Omental fat pad (tissue), 4 donors: ENCODE measurements at places on chromosomes 12 and 14.

DNA sequence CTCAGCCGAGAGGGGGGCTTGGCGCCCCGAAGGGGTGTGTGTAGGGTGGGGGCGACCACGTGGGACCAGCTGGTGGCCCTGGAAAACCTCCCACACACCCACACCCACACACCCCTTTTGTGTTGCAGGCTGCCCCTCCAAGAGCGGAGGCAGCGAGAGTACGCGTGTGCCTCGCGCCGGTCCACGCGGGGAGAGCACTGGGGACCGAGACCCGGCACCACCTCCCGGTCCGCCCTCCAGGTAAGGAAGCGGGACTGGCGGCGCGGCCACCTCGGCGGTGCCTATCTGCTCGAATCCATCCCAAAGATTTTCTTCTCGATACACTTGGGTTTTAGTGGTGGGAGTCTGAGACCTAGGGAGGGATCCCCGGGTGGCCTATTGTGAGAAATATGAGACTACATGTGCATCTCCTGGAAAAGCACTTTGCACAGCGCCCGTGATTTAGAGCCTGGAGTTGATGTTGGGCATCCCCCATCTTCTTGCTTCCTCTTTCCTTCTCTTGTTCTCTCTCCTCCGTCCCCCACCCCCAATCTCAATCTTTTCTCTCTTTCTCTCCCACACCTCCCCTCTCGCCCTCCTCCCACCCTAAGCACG lies 393 bp downstream of the SYT1 start:
- no peak for DNase-seq

GRCh38 chr12:48615681-48616080 lies 45.8 kb upstream of the LALBA start:
- no peak for DNase-seq

DNA sequence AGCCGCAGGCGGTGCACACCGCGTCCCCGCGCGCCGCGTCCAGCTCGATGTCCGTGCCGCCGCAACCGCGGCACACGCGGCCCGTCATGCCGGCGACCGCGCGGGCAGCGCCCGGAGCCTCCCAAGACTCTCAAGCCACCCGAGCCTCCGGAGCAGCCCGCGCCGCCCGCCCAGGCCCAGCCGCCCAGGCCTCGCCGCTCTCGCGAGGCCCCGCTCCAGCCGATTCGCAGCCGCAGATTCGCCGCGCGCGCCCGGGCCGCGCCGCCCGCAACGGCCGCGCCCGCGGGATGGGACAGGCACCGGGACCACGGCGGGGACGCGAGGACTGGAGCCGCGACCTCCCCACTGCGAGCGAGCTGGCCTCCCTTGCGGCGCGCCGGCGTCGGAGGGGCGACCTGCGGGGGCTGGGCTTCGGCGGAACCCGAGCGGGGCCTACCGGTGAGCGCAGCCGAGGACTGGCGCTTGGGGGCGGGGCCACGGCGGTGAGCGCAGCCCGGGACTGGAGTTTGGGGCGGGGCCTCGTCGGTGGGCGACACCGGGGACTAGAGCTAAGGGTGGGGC lies at the start of gene BRF1:
TSS of gene BRF1 (minus strand) at position 460 of the 561 bp plus-strand sequence. CDS start at position 88, 372 bp downstream.
- peak; percentile 73 for DNase-seq

GRCh38 chr12:97927977-97928376 lies 465.4 kb downstream of the RMST start:
- DNase-seq, result no peak

GRCh38 chr14:60670989-60671388 lies 21.7 kb upstream of the SIX1 start:
- DNase-seq, result no peak

DNA sequence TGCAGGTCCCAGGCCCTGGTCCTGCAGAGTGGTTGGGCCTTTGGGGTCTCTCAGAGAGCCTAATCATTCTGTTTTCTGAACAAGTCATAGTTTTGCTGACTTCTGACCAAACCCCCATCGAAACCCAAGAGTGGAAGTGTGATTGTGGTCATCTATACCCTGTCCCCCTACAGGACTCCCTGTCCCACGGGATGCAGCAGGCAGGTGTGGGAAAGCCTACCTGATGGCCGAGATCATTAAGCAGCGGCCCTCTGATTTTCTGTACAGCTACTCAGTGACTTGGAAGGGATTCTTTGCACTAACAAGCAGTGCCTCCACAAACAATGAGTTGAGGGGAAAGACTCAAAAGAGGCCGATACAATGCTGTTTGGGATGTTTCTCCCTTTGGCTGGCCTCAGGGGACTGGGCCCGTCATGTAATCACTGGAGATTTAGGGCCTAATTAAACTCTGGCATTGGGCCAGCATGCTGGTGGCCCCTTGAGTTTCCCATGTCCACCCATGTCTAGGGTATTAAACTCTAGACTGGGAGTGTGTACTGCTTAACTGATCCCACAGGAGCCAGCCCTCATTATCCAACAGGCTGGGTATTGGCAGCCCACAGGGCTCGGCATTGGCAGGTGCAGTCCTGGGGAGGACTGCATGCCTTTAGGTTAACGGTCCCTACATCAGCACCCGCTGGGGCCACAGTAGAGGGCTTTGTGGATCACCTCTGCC lies 192.8 kb downstream of the ZFP36L1 start:
- no peak for DNase-seq

DNA sequence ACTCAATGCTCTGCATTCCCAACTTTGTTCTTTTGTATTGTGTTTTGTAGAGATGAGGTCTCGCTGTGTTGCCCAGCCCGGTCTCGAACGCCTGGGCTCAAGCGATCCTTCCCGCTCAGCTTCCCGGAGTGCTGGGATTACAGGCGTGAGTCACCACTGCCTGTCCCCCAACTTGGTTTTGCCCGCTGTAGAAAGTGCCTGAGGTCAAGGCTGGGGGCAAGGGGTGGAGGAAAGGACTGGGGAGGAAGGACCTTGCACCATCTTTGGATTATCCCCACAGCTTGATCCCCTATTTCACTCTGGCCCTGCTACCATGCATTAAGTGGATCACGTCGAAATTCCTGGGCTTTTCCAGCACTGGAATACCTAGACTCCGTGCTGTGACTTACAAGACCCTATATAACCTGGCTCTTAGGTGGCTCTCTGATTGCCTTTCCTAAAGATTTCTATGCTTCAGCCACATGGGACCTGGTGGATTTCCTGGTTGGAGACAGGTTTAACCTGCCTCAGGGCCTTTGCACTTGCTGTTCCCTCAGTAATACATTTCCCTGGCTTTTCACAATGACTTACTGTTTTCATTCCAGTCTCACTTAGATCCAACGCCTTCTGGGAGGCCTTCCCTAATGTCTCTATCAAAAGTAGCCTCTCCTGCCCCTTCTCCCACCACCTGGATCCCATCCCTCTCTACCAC lies 608 bp upstream of the PIANP start:
- no peak for DNase-seq

DNA sequence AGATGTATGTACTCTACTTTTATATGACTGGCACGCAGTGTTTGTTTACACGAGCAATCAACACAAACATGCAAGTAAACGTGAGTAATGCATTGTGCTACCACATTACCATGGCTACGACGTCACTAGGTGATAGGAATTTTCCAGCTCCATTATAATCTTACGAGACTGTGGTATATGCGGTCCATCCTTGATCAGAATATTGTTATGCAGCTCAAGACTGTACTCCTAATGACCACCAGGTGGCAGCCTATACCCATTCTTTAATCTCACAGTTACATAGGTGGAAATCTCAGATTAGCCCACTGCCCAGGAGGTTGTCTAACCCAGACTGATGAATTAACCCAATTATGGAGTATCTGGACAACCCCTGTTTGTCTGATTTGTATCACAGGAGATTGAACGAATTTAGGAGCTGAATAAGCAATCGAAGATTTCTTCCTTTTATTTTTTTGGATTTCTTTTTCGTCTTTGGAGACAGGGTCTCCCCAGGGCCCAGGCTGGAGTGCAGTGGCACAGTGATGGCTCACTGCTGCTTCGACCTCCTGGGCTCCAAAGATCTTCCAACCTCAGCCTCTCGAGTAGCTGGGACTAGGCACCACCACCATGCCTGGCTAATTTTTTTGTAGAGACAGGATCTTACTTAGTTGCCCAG lies 8.7 kb upstream of the TESPA1 start:
- no peak for DNase-seq

GRCh38 chr14:66477567-66477966 lies 8.6 kb upstream of the CCDC196 start:
- no peak for DNase-seq

DNA sequence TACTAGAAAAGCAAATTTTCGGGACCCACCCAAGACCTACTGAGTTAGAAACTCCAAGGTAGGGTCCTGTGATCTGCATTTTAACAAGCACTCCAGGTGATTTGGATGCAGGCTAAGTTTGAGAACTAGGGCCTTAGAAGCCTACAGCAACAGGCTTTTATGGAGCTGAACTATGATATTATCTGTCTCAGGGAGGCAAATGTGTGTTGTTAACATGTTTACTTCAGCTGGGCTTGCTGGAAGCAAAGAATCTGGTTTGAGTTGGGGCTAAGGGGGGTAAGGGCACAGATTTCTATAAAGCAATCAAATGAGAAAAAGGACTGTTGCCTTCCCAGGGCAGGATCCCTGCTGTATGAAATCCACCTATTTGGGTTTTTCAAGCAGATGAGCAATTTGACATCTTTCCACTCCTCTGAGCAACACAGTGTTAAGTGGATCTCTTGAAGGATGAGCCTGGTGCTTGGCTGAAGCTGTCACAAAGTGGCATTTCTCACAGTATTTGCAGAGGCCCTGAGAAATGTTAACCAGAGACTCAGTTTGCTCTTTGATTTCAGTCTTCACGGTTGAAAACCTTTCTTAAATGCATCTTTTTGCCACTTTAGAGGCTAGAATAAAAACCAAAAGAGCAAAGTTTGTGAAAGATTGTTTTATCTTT lies 36.2 kb upstream of the SOCS2 start:
- no peak for DNase-seq
